ENCODE measurements at places on chromosomes 2 and 18. TPM values are rescaled to one million over a fixed set of nuclear protein-coding genes. Genes with fewer than 3 reads are reported as not detected.

GRCh38 chr2:222976521-222977061 lies 75.4 kb upstream of the KCNE4 start:
- DNase-seq: no peak

Gene RRM2
- 65.9 TPM for polyA plus RNA-seq

Gene ERICH2
- 3.4 TPM for polyA plus RNA-seq

Gene DTNA
- polyA plus RNA-seq: 21.6 TPM

DNA sequence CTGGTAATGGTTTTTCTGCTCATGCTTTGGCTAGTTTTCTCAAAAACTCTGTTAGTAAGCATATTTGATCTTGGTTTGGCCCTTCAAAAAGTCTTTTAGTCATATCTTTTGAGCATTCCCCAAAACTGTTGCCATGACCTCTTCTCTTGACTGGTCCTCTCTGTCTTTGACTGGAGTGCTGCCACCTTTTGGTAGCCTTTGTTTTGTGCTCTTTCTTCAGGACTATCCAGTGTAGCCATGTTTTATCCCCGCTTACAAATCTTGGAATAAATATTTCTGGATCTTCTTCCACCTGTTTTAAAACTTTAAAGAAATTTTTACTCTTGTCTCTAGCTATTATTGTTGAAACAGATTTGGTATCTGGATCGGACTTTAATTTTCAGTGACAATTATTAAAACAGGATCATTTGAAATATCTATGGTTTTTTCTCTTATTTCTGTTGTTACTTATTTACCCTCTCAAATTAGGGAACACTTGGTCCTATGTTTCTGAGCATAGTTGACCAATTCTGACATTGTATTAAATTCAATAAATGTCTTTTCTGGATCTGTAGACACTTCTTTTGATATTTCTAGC lies 965 bp upstream of the ELOA2 start:
- no peak for DNase-seq
